D341Med (cell line): ENCODE measurements at places on chromosomes 6 and 20.

GRCh38 chr6:37667050-37667814 lies 30.5 kb downstream of the MDGA1 start:
- DNase-seq = no peak

DNA sequence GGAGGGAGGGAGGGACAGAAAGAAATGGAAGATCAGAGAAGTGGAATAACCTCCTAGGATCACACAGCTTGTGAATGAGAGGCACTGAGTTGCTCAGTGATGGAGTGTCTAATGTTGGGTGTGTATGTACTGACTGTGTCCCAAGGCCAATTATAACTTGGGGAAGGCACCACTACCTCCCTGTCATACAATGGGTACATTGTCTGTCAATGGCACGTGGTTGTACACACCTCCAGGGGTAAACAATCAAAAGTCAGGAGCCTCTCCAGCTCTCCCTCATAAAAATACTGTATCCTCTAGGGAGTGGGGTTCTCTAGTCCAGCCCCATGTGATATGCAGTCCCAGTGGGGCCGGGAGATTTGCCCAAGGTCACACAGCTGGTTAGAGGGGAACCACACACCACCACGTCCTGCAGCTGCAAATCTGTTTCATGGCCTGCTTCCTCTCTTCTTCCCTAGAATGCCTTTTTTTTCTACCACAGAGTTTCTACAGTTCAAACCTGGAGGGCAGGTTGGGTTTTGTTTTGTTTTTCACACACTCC lies 112.5 kb downstream of the SNX5 start:
- DNase-seq = no peak

- DNase-seq = no peak
These were observed 711.1 kb downstream of the HDGFL1 start for GRCh38 chr6:23280437-23280836.

GRCh38 chr20:7285918-7286556 lies 518.6 kb downstream of the BMP2 start:
- peak; percentile 69 for DNase-seq

GRCh38 chr20:63119121-63119962 lies 96.6 kb downstream of the YTHDF1 start:
- DNase-seq = peak; percentile 72

DNA sequence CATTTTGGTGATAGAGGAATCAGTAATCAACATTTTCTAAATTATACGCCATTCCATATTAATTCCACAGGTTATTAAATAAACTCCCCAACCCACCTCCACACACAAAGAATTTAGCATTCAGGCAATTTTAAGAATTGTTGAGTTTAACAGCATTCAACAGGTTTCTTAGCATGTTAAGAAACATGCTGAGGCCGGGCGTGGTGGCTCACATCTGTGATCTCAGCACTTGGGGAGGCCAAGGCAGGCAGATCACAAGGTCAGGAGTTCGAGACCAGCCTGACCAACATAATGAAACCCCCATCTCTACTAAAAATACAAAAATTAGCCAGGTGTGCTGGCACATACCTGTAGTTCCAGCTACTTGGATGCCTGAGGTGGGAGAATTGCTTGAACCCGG lies 64.0 kb upstream of the PHACTR2 start:
- DNase-seq = no peak

DNA sequence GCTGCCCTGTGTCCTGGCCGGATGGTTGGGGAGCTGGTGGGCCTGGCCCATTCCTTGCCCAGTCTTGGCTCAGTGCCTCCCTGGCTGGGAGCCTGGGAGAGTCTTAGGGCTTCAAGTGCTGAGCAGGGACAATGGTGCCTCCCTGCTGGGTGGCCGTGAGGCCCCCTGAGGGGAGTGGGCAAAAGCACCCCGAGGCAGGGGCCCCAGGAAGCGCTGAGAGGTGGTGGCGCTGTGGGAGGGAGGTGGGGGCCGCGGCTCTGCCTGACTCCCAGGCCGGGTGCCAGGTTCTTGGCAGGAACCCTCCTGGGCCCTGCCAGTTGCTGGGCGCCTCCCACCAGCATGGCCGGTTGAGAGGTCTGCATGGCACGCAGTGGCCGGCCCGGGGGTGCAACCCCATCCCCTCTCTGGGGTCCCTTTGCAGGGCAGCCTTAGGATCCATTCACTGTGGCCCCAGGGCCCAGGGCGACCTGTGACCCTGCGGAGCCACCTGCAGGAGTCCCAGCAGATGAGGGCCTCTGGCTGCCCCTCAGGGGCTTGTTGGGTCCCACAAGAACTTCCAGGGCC lies 9.2 kb upstream of the RPS21 start:
- no peak for DNase-seq

DNA sequence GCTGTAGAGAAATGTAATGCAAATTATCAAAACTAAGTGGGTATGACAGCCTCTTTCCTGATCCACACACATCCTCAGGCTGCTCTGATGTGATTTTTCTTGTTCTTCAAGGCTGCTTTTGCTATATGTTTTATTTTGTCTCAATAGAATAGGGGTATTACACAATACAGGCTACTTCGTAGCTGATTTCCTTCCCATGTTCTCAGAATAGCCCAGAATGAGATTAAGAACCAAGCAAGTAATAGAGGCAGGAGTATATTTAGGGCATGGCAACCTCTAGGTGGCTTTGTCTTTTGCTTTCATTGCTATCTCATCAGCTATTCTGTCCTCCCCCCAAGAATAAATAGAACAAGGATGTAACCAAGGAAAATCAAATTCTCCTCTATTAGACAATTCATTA lies 241.8 kb downstream of the ALDH8A1 start:
- no peak for DNase-seq

DNA sequence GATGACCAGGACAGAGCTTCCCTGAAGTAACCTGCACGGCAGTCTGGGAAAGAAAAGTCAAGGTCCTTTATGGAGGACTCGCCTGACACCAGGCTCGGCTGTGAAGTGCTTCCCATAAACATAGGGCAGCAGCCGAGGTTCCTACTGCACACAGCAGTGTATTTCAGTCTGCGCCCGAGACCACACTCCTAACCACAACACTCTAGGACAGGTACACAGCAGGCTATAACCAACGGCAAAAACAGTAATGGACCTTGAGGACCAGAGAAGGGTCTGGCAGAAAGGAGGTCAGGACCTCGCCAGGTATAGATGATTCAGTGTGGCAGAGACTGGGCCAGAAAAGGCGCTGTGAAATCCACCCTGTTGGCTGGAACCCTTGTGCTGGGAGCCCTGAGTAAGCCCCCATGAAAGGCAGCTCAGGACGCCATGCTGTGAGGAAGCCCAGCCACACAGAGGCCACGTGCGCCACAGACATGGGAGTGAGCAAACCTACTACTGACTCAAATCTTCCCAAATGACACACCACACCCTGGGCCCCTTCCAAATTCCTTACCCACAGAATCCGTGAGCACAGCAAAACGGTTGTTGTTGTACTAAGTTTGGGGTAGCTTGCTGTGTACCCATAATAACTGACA lies 129.6 kb upstream of the CST7 start:
- DNase-seq = no peak

GRCh38 chr20:25750765-25751696 lies 54.4 kb upstream of the ZNF337 start:
- DNase-seq = peak; percentile 42

- no peak for DNase-seq
These were observed 411.8 kb downstream of the PREX1 start for GRCh38 chr20:48416002-48416401.

DNA sequence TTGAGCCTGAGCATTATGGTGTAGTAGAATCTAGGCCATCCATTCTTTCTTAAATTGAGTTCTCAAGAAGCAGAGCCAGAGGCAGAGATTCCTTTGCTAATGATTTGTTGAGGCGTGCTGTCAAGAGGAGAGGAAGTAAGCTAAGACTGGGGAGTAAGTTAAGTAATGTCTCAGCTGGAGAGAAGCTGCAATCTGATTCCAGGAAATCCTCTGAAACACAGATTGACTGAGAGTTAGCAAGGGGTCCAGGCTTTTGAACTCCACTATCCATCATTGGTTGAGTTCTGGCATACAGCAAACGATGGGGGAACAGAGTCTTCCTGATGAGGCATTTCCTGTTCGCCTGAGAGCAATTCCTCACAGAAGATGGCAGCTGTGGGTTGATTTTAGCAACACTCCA lies 207.4 kb upstream of the RAB32 start:
- DNase-seq = no peak

DNA sequence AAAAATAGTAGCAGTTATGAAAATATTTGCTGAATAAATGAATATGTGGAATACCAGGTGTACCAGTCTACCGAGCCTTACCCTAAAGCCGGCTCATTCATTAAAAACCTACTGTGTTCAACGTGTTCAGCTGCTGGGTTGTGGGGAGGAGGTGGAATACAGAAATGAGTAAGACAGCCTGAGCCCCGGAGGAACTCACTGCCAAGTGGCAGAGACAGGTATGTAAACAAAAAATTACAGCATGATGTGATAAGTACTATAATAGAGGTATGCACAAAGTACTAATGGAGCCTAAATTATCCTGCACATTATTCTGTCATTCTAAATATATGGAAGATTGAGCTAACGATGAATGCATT lies 6.8 kb upstream of the ADTRP start:
- no peak for DNase-seq

GRCh38 chr6:6006006-6006427 lies 708 bp downstream of the NRN1 start:
- DNase-seq = no peak

GRCh38 chr20:12653642-12654041 lies 355.1 kb upstream of the SPTLC3 start:
- no peak for DNase-seq

- no peak for DNase-seq
These were observed 208.0 kb downstream of the EYA2 start for GRCh38 chr20:47102629-47103028.

GRCh38 chr6:43972913-43973300 lies 154.3 kb downstream of the MRPL14 start:
- no peak for DNase-seq

DNA sequence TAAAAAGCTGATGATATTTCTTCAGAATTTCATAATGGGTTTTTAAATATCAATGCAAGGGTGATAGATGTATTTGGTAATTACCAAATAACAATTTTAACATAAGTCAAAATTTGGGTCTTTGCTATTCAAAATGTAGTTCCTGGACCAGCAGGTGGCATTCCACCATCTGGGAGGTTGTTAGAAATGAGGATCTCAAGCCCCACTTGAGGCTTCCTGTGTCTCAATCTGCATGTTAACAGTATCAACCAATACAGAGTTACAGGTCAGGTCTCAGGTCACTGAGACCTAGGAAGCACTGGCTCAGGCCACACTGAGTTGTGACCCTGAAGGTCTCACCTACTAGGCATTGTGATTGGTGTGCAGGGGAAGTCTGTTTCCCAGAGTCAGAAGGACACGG lies 57.2 kb upstream of the MTRF1L start:
- DNase-seq = no peak

GRCh38 chr20:24608926-24609667 lies 139.7 kb downstream of the SYNDIG1 start:
- no peak for DNase-seq
